ENCODE measurements at places on chromosomes 3 and 15.
A peak's percentile ranks its signal among the peaks of the same experiment; 100 is the strongest.

DNA sequence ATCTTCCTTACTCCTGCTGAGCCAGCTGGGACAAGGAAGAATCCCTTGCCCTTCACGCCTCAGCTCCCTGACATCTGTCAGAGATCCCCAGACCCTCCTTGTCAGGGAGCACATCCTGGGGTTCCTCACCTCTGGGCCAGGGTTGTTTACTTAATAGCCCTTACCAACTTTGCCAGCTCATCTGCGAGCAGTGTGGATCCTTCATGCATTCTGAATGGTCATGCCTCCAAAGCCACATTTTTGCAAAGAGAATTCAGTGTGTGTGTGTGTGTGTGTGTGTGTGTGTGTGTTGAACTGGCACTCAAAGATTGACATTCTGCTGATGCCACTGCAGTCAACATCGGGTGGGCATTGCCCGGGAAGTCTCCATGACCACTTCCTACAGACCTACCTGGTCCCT, 112.6 kb downstream of the SLC49A4 start:
- no peak for DNase-seq

DNA sequence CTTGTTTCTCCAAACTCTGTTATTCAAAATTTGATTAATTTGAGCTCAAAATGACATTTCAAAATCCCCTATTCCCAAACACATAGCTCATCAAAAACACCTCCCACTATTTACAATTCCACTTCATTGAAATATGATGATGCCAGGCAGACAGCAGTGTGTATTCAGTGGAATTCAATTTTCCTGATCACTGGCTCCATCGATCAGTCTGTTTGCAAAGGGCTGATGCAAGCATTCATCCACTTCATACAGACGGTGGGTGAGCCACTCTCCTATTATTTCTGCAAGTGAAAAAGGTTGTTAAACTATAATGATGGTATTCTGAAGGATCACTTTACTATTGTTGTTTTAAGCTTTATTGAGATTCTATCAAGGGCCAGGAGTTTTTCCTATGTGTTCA, 90.7 kb downstream of the RTP4 start:
- no peak for DNase-seq

DNA sequence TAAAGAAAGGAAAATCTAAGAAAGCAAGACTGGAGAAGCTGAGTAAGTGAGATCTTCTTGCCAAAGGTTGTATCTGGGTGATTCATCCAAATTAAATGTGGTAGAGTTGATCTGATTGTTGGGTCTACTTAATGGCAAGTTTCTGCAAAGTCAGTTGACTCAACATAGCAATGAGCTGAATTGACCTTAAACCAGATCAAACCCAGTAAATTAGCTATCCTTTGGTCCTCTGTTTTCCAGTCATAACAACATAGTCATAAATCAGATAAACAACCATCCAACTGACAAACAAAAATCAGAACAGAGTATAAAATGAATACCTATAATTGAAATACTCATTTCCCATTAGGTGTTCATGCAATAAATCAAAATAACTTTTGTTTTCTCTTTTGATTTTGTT, 142.6 kb upstream of the CFAP20DC start:
- no peak for DNase-seq

GRCh38 chr3:129596194-129597086, 10.0 kb downstream of the PLXND1 start:
- DNase-seq, result no peak

GRCh38 chr3:36988356-36988755, 4.6 kb downstream of the EPM2AIP1 start:
- no peak for DNase-seq

- DNase-seq, result no peak
These were observed 50.2 kb upstream of the THBS1 start for GRCh38 chr15:39530480-39531342.

- DNase-seq, result no peak
These were observed 77.1 kb downstream of the AKAP13 start for GRCh38 chr15:85457392-85457968.

DNA sequence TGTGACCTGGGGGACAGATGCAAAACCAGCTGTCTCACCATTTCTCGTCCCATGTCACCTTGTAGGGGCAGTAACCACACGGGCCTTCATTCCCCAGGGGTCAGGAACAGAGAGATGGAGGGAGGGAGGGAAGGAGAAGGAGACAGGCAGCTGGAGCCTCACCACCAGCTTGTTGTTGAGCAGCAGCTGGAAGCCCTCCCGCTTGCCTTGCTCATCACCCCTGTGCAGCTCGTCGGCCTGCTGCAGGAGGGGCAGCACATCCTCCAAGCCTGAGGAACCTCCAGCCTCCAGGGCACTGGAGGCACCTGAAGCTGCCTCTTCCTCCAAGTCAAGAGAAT, 10.3 kb downstream of the RMDN3 start:
- DNase-seq, result no peak

DNA sequence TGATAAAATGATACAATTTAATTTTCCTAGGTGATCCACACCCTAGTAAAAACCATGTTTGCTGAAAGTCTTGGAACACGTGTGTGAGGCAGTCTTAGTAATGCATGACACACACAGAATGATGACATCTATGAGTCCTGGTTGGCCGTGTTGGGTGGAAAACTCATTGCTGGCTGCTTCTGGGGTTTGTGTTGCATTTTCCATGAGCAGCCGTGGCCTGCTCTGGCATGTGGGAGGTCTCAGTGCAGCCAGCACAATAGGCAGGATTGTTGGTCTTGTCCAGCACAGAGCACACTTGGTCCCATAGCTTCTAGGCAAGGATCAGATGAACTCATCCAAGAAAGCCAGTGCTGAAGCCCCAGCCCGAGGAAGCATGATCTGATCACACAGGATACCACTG, 172.8 kb upstream of the UBE3A start:
- DNase-seq, result no peak

GRCh38 chr3:160879859-160880258, 123.8 kb downstream of the PPM1L start:
- no peak for DNase-seq

- DNase-seq, result no peak
These were observed 2.9 kb upstream of the TMEM266 start for GRCh38 chr15:76056931-76057330.

GRCh38 chr3:152252755-152253154, 16.0 kb upstream of the MBNL1 start:
- DNase-seq, result no peak

DNA sequence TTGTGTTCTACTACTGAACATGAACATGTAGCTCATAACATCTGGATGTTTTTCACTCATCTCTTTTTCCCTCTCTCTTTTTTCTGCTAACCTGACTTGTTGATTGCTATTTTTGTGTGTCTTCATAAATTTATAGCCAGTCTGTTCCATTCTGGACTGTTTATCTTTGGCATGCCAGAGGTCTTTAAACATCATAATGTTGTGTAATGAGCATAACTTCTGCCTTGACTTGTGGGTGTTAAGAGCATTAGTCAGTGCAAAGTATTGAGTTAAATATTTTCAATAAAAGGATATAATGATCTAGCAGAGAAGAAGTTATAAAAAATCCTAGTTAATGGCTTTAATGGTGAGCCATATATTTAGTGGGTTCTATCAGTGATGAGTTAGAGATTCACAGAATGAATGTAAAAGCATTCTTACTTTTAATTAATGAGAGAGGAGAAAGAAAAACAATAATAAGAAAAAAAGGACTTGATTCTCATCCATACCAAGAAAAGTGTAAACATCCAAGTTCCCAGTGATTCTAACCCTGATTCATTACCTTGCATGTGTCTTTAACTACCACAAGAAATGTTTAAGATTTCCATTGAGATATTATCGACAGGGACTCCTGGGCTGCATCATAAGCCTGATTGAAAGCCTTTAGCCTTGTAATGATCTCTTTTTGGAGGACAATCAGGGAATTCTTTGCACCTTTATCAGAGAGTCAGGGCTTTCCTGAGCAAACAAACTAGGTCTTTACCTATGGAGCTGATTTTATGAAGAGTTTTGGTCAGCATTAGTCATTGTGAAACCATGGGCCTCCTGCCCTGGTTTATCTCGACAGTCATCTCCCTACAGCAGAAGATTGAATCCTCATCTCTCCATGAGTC, 22.9 kb downstream of the MITF start:
- no peak for DNase-seq

GRCh38 chr3:14503033-14503705, 37.0 kb downstream of the GRIP2 start:
- no peak for DNase-seq

GRCh38 chr3:185042312-185043050, 110.4 kb downstream of the C3orf70 start:
- DNase-seq, result no peak

GRCh38 chr15:82303956-82304777, 41.5 kb downstream of the SAXO2 start:
- no peak for DNase-seq

- DNase-seq, result no peak
These were observed 92.0 kb upstream of the SAMMSON start for GRCh38 chr3:69907554-69907953.

DNA sequence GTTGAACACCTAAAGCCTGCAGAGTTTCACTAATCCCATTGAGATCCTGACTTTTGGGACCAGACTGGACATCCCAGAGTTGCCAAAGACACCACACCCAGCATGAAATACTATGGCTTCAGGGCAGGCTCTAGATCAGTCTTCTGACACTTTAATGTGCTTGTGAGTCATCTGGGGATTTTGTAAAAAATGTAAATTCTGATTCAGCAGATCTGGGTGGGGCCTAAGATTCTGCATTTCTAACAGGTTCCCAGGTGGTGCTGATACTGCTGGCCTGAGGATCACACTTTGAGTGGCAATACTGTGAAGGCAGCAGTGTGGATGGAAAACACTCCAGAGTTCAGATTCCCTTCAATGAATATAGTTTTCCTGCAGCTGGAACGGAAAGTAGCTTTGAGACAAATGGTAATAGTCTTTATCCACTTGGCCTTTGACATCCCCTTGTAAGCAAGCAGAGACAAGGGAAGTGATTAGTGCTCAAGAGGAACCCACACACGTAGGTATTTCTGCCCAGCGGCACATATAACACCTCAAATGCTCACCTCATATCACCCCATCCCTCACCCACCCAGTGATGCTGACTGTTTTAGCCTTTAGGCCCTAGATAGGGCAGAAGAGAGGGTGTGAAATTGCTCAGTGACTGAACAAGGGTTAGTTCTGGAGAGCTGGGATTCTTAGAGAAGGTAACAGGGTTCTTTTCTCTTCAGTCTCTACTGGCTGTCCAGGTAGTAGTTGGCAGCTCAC, 51.5 kb upstream of the GSK3B start:
- no peak for DNase-seq

- peak; percentile 58 for DNase-seq
These were observed 1.8 kb downstream of the ULK3 start for GRCh38 chr15:74840851-74841775.

DNA sequence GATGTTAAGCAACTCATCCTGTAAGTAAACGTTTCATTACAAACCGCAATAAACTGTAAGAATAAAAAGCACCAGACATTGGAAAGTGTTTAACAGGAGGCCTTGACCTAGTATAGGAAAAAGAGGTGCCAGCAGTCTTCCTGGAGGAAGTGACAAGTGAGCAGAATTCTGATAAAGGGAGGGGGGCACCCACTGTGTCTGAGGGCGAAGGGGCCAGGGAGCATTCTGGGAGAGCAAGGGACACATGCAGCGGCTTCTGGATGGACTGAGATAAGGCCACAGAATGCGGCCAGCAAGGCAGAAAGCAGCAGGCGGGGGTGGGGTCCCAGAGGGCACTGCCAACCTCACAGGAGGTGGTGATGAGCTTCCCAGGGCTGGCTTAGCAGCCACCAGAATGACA, 80.2 kb downstream of the MTHFS start:
- peak; percentile 83 for DNase-seq

DNA sequence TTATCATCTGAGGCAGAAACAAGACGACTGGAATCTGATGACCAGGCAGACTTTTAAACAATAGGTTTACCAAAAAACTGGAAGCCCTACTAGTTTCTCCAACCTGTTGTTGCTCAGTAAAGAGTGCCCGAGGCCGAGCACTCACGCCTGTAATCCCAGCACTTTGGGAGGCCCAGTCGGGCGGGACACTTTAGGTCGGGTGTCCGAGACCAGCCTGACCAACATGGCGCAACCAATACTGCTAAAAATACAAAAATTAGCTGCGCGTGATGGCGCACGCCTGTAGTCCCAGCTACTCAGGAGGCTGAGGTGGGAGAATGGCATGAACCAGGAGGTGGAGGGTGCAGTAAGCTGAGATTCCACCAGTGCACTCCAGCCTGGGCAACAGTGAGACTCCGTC, 1.1 kb upstream of the WDR5B start:
- no peak for DNase-seq

- no peak for DNase-seq
These were observed 363.6 kb downstream of the CHST2 start for GRCh38 chr3:143483214-143483613.

- DNase-seq, result peak; percentile 46
These were observed 23.9 kb downstream of the ILDR1 start for GRCh38 chr3:121998030-121998580.

DNA sequence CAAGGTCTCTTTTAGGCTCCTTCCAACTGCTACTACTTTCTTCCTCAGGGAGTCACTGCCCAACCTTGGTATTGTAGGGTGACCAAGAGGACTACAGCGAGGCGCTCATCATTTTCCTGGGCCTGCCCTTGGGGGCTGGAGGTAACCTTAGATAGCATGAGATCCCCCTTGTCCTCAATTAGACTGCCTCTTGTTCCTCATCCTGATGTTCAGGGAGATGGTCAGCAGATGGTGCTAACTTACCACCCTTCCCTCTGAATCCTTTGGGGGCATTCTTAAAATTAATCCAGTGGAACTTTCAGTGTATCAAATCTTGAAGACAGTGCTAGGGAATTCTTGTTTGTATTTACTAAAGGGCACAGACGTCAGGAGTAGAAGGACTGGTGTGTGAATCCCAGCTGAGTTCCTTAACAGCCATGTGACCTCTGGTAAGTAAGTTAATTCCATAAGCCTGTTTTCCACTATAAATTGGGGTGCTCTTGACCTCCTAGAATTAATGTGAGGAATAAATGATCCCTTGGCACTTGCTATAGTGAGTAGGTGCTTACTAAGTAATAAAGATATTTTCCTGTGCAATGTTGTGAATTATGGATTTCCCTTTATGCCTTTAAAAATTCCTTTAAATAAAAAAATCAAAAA, 4.1 kb upstream of the CLPX start:
- no peak for DNase-seq

GRCh38 chr3:189099031-189099471, 72.7 kb upstream of the TPRG1 start:
- no peak for DNase-seq

Data from CMK (cell line).